ENCODE measurements at places on chromosomes 7 and 10. TPM values are rescaled to one million over a fixed set of nuclear protein-coding genes. Genes with fewer than 3 reads are reported as not detected.

KIF11 gene
- total RNA-seq = 1.6 TPM

ARHGAP21 gene
- 105 TPM for total RNA-seq

LBX1 gene
- total RNA-seq = not detected

ZNF800 gene
- total RNA-seq = 29.5 TPM

GRCh38 chr10:34313353-34313752 is 501.7 kb downstream of the PARD3 start:
- no peak for DNase-seq

- DNase-seq = no peak
Measured at GRCh38 chr10:65350611-65351010, 1575.2 kb upstream of the LRRTM3 start.

DNA sequence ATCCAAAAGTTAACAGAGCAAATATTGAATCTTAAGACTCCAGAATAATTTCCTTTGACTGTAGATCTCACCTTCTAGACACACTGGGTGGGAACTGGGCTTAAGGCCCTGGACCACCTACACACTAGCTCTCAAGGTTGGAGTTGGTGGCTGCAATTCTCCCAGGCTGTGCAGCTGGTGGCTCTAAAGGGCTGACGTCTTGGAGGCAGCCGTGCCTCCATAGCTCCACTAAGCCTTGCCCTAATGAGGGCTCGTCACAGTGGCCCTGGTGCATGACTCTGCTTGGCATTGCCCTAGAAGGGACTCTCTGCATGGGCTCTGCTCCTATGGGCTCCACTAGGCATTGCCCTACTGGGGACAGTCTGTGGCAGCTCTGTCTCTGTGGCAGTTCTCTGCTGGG is 1005.2 kb downstream of the CCSER2 start:
- no peak for DNase-seq

DNA sequence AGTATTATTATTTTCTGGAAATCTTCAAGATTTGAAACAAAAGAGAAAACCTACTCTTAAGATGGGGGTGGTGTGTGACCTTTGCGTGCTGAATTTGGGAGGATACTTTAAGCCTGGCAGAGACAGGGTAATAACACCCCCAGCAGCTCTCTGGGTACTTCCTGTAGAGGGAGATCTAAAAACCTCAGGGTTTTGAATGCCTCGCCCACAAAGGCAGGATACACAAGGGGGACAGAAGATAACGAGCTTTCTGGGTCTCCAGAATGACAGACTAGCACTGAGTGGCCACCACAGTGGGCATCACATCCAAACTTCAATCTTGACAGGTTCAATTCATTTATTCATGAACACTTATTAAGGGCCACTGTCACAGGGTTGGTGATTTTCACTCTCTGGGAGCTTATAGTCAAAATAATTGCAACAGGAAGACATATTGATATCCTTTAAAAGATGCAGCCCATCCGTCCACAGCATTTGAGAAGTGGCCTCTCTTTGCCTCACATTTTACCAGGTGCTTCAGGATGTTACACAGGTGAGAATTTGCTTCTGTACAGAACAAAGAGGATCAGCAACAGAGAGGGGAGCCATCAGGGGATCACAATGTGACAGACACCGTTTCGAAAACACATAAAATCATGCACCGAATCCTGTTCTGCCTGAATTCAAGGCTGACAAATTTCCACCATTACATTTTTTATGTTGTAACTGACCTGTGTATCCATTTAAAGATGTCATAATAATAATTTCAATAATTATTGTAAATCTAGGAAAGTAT is 14.3 kb downstream of the CPA1 start:
- no peak for DNase-seq

DNA sequence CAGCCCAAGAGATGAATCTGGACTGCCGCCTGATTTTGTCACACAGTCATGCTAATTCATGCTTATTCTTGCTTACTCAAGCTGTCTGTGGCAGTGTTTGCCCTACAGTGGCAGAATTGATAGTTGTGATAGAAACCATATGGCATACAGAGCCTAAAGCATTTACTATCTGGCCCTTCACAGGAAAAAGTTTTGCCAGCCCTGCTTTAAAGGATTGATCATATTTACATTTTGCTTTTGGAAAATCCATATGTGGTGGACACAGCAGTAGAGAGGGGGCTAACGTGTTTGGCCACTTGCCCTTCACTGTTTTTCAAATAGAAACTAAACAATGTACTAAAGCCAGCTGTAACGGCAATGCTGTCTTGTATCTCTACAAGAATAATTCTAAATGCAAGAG is 974.0 kb upstream of the GHITM start:
- DNase-seq = no peak

DNA sequence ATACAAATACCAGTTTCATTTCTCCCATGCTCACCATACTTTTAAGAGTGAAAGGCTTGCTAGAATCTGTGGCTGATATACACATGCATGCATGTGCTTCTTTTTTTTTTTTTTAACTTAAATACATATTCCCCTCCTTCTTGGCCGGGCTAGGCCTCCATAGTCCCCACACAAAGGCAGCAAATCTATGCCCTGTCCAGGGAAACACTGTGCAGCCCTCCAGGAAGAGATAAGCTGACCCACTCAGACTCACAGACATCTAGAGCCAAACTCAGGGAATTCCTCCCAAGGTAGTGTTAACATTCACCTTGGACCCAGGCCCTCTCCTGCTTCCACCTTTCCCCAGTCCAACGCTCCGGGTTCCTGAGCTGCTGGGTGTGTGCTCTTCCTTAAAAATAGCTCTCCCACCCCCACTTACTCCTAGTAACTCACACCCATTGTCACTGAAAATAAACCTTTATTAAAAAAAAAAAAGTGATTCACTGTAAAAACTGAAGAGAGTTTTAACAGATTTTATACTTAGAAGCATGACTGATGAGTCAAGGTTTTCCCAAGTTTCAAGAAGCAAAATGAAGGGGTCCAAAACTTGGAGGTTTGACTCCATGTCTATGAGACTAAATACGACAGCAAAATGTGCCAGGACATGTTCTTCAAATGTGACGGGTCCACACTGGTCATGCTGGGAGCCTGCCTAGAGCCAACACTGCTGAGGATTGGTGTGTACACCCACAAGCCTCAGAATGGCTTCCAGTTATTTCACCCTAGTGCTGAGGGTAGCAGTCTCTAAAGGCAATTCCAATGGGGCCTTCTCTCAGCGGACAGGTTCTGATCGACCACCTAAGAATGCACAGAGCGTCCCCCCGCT is 159.5 kb downstream of the GLI3 start:
- no peak for DNase-seq

DNA sequence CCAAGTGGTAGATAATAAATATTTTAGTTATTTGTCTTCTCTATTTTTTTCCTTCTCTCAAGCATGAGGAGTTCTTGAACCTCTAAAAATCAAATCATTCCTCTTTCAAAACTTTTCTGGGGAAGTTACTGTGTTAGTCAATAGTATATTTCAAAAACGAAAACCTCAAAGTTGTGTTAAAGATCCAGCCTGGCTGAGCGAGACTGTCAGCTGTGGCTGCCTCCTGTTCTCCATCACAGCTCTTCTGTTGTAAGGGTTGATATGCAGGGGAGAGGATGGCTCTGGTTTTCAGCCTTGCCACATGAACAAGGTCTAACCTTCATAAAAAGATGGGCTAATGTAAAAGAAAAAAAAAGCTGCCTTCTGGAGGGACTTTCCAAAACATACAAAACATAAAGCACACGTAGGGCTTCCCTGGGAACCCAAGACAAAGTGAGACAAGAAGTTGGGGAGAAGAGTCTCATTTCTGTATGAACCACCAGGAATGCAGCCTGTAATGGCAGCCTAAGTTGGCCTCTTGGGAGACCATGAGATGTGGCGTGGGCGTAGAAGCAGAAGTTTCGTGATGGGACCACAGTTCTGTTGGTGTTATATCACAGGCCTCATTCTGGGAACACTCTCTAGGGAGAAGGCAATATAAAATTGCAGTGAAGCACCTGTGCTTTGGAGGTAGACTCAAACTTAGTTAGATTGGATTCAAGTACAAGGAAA is 77.9 kb upstream of the FHIP2A start:
- no peak for DNase-seq

DNA sequence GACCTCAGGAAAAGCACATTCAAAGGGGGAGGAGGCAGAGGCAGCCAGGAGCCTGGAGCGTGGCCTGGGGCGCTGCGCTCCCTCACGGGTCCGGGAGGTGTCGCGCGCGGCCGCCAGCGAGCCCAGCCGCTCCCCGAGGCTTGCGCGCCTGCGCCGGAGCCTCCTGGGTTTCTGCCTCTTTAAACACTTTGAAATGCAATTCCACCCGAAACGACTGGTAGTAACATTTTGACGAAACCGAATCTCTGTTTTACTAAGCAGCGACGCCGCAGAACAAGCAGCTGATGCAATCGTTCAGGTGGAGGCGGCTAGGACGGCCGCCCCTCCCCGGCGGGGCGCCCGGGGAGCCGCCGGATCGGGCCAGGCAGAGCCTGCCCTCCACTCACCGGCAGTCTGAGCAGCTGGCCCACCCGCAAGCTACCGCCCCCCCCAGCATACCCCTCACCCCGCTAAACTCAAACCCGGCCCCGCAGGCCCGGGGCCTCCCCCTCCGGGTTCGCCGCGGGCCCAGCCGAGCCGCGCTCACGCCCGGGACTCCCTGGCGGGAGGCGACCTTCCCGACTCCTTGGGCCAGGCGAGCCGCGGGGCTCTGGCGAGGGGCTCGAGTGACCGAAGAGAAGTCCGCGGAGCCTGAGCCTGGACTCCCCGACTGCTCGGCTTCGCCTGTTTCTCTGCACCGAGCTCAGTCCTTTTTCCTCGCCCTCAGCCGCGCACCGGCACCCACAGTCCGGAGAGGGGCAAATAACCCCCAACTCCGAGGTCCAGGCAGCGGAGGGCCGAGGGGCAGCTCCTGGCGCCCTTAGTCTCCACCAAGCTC is 3.2 kb downstream of the MKX start:
- DNase-seq = peak; percentile 59

GRCh38 chr7:10845225-10845624 is 128.4 kb upstream of the PHF14 start:
- no peak for DNase-seq

GRCh38 chr7:155705623-155706360 is 61.3 kb downstream of the RBM33 start:
- no peak for DNase-seq

DNA sequence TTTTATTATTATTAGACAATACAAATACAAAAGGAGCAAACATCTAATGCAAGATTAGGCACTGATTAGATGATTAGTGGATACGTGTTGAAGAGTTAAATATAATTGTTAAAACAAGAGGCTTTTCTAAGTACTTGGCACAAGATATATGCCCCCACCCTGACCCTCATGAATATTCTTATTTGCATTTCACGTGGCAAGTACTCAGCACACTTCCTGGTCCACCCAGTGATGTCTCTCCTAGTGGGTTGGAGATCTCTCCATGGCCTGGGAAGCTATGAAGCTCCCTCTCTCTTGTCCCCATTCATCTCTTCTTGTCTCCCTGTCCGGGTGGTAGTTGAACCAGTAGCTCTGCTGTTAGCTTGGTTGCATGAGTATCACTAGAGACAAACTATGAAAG is 375.3 kb downstream of the ADRA2A start:
- no peak for DNase-seq

DNA sequence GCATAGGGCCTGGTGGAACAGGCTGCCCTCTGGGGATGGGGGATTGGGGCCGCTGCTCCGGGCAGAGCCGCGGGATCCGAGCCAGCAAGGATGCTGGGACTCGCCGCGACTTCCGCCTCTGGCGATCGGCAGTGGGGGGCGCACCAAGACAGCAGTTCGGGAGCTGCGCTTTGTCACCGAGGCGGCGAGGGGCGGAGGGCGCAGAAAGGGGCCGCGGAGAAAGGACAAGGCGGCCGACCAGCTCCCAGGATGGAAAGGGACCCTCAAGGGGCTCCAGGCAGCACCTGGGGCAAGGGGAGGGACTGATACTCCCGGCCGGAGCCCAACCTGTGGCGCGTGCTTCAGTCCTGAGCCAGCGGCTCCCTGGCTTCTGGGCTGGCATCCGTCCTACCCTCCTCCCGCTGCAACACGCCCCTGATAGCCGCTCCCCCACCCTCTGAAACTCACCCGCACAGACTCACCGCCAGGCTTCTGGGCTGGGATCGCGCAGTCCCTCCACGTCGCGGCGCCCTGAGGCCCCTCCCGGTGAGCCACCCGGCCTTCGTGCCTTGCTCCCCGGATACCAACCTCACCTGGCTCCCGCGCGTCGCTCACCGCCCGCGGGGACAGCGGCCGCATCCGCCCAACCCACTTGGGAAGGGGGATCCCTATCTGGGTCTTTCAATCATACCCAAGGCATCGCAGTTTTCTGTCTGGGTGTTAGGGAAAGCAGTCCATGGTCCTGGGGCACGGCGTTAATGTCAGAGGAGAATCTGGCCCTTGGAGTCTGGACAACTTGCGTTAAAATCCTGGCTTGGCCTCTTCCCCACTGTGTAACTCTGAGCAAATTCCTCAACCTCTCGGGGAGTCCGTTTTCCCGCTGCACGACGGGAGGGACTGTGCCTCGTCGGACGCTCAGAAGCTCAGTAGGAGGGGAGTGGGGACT is 7.0 kb upstream of the EVX1 start:
- DNase-seq = no peak

DNA sequence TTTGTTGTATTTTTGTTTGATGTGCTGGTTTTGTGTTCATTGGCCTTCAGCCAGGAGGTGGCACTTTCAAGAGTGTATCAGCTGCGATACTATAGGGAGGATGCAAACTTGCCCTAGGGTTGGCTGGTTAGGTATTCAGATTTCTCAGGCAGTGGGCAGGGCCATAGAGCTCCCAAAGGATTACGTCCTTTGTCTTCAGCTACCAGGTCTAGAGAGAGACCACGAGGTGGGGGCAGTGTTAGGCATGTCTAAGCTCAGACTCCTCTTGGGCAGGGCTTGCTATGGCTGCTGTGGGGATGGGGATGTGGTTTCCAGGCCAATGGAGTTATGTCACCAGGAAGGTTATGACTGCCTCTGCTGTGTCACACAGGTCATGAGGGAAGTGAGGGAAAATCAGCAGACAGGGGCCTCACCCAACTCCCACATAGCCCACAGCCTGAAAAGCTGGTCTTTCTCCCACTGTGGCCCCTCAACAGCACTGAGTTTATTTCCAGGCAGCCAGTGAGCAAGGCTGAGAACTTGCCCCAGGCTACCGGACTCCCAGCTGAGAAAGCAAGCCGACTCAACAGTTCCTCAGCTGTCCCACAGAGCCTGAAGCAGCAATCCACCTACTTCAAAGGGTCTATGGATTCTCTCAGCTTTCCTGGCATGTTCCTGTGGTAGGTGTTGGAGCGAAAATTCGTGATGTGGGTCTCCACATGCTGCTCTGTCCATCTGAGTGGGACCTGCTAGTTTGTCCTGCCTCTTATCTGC is 227.4 kb upstream of the COBL start:
- DNase-seq = no peak

GRCh38 chr7:21336743-21337142 is 91.1 kb upstream of the SP4 start:
- no peak for DNase-seq

GRCh38 chr10:33155720-33156638 is 178.5 kb downstream of the NRP1 start:
- DNase-seq = no peak
